Panc1 (cell line): ENCODE measurements at places on chromosomes 2 and 18.

DNA sequence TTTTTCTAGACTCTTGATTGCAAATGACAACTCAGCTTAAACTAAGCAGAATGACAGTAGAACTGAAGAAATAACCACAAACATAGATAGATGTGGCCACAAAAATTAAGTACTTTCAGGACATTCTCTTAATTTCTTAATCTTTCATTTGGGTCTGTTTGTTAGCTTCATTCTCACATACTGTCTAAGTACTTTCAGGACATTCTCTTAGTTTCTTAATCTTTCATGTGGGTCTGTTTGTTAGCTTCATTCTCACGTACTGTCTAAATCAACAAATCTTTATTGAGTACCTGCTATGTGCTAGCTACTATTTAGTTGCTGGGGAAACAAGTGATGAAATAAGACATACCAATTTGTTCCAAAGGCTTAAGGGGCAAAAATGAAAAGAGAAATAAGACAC lies 35.1 kb downstream of the FAM117B start:
- DNase-seq: no peak

DNA sequence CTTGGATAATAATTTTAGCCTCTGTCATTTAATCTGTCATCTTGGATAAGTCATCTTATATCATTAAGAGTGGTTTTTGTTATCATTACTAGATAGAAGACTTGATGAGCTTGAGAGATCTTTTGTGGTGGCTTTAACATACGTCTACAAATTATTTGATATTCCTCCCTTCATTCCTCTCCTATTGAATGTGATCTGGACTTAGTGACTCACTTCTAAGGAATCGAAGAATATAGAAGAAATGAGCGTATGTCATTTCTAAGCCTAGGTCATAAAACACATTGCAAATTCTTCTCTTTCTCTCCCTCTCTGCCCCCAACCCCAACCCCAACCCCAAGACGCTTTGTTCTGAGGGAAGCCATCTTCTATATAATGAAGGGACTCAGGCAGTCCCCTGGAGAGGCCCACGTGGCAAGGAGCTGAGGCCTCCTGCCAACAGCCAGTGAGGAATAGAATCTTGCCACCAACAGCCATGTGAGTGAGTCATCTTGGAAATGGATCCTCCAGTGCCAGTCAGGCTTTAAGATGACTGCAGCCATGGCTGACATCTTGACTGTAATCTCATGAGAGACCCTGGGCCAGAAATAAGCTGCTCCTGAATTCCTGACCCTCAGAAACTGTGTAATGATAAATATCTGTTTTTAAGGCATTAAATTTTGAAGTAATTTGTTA lies 221.6 kb upstream of the SP5 start:
- no peak for DNase-seq

DNA sequence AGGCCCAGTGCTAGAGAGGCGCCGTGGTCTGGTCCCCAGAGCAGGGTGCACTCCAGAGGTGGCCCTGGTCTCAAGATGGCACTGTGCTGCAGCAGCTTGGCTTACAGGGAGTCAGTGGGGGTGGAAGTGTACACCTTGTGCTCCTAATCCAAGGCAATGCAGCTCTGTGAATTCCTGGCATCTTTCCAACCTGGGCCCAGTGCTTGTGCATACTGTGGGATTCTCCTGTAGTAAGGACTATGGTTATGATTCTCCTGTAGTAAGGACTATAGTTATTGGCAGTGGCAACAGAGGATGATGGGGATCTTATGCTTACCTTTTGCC lies 616.7 kb upstream of the REG3G start:
- DNase-seq: no peak

- no peak for DNase-seq
Measured at GRCh38 chr2:239464166-239465016, 63.6 kb upstream of the HDAC4 start.

DNA sequence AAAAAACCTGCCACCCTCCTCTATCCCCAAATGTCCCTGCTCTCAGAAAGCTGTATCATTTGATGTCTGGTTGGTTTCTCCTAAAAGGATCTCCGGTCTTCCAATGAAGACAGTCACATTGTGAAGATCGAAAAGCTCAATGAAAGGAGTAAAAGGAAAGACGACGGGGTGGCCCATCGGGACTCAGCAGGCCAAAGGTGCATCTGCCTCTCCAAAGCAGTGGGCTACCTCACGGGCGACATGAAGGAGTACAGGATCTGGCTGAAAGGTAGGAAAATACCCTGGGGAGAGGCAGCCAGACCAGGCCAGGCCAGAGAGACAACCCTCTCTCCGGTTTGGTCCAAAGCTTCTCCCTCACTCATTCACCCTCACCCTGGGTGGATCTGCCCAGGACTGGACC lies 10.3 kb downstream of the SLC14A2 start:
- no peak for DNase-seq

DNA sequence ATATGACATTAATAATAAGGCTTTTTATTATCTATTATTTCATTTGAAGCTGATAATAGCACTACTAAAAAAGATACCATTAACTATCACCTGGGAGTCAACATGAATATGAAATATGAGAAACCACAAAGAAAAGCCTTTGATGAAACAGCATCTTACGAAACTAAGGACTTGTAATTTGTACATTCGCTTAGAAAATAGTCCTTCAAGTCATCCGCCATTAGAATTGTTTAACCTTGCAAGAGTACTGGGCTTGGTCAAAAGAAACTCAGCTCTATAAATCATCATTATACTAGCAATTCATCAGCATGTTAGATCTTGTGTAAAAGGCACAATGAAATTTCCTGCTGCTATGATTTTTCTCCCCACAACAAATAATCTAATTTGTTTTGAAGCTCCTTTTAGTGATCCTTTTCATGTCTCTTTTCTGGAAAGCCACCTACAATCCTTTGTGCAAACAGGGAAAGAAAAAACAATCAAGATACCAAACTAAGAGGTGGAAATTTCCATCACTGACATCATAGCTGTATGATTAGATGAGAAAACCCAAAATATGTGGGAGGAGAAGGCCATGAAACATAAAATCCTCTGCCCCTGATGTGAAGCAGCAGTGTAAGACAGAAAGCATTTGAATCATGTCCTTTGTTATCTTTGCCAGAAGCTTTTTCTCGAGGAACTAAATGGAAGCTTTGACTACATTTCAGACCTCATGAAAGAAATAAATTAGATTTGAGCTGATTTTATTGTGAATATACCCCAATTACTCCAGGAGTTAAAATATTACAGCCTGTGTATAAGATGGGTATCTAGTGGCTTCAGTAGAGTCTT lies 31.2 kb downstream of the SCN9A start:
- no peak for DNase-seq
